ENCODE measurements at places on chromosomes 4 and X.

GRCh38 chr4:119329835-119330620 is 8.1 kb upstream of the FABP2 start:
- no peak for DNase-seq

GRCh38 chr4:154586296-154587033 is 4.1 kb downstream of the FGA start:
- DNase-seq: no peak

DNA sequence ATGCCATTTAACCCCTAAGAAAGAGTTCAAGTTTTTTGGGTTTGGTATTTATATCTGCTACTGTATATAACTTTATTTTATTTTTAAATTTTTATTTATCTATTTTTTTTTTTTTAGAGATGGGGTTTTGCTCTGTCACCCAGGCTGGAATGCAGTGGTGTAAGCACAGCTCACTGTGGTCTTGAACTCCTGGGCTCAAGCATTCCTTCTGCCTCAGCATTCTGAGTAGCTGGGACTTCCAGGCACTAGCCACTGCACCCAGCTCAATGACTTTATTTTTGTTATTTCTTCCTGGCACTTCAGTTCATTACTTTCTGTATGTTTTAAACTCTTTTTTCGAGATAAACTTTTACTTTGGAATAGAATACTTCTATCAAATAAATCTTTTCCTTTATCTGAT is 42.4 kb upstream of the PGAM4 start:
- no peak for DNase-seq

GRCh38 chr4:153258750-153259149 is 54.5 kb downstream of the TRIM2 start:
- DNase-seq: no peak

GRCh38 chr4:168654104-168654847 is 157.4 kb downstream of the PALLD start:
- DNase-seq: no peak

GRCh38 chr4:100362366-100362765 is 155.5 kb downstream of the EMCN start:
- no peak for DNase-seq

GRCh38 chr4:169611157-169611556 is 1.2 kb downstream of the NEK1 start:
- no peak for DNase-seq

DNA sequence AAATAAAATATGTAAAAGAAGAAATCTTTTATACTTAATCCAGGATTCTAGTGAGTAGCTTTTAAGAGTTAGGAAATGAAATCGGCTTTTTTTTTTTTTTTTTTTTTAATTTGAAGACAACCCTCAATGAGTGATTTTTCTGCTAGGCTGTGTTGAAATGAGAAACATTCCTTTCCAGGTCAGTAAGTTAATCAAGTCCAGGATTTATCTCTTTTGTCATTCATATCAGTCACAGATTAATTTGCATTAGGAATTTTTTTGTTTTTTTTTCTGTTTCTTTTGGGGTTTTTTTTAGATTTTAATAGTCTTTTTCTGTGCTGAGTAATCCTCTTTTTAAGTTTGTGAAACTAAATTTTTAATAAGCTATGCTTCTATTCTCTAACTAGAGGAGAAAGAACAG is 448.1 kb downstream of the ADGRL3 start:
- no peak for DNase-seq

DNA sequence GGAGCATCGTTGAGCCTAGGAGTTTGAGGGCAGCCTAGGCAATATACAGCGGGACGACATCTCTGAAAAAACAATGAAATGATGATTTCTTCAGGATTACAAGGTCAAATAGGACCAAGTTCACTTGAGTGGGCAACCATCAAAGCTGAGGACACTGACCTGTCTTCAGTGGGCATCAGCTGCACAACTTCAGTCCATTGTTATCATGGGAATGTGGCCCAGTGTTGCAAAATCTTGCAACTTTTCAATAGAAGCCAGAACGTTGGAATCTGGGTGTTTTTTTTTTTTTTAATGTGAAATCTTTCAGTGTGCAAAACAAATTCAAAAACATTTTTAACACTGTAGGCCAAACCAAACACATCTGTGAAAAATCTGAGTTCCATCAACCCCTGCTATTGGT is 155.4 kb upstream of the PLAC1 start:
- DNase-seq: no peak

- no peak for DNase-seq
These were observed 14.0 kb upstream of the GLOD5 start for GRCh38 chrX:48747415-48748016.

DNA sequence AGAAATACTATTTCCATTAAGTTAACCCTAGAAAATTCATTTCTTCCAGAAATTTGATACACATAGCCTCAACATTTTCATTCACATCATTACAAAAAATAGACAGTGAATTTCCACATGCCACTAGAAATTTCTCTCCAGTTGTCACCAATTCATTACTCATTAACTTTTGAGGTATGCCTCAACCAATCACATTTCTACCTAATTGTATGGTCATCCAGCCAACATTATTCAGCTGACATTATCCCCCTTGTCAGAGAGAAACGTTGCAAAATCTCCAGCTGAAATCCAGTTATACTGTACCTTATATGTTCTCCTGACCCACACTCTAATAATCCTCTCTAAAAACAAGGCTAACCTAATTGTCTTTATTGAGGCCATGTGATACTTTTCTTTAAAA is 24.8 kb downstream of the FRYL start:
- DNase-seq: no peak

DNA sequence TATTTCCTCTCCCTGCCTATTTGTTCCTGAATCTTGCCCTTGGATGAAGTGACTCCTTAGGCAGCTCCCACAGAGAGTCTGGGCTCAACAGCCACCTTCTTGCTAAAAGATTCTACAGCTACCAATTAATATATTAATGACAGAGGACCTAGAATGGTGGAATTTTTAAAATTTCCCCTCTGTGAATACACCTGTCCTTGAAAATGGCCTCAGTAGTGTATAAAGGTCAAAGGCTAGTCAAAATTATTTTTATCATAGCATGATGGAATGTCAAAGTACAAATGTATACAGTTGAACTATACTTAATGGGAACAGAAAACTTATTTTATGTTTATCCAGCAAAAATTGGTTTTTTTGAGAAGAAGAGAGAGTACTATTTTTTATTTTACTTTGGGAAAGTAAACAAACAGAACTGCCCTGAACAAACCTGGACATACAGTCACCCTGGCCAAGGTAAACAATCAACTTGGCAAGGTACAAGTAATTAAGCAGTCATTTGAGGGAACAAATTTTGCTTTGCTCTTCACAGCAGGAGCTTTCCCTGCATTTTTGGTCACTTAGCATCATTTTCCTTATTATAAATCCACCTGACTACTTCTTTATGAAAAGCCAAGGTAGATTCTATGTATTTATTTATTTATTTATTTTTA is 250.8 kb downstream of the INPP4B start:
- DNase-seq: no peak

DNA sequence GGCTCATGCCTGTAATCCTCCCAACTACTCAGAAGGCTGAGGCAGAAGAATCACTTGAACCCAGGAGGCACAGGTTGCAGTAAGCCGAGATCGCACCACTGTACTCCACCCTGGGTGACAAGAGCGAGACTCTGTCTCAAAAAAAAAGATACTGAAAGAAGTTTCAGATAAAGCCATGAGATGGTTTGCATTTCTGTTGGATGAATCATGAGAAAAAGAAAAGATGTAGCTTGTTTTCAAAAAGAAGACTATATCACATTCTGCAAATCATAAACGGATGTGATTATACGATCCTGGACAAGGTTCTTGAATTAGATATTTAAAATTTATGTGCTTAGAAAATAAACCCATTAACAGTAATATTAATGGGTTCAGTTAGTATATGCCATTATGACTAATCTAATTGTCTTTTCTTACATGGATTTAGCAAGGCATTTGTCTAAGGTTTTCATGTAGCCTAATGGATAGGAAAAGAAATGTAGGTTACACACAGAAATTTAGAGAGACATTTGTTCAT is 345.9 kb downstream of the SLC7A11 start:
- DNase-seq: no peak

DNA sequence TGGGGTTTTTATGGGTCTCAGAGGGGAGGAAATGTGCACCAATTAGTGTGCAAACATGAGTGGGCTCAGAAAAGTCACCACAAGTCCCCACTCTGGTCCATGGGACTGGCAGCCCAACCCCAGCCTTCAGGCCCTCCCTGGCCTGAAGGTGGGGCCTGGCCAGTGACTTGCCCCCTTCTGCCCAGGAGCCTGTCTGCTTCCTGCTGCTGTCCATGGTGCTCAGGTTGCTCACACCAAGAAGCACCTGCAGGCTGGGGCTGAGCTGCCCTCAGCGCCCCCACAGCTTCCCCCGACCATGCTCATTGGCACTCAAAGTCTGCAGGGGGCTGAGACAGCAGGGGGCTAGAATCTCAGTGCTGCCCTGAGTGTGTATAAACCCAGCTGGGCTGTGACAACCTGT is 30.6 kb upstream of the GC start:
- no peak for DNase-seq

DNA sequence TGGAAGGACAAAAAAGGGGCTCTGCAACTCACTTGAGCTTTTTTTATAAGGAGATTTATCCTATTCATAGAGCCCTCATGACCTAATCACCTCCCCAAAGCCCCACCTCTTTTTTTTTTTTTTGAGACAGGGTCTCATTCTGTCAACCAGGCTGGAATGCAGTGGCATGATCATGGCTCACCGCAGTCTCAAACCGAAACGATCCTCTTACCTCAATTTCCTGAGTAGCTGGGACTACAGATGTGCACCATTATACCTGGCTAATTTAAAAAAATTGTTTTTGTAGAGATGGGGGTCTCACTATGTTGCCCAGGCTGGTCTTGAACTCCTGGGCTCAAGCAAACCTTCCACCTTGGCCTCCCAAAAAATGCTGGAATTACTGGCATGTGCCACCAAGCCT is 61.6 kb upstream of the PDGFRA start:
- DNase-seq: no peak

- no peak for DNase-seq
These were observed 50.4 kb upstream of the PSAPL1 start for GRCh38 chr4:7485096-7485495.

- DNase-seq: no peak
These were observed 248.1 kb downstream of the EVC2 start for GRCh38 chr4:5460106-5460801.

DNA sequence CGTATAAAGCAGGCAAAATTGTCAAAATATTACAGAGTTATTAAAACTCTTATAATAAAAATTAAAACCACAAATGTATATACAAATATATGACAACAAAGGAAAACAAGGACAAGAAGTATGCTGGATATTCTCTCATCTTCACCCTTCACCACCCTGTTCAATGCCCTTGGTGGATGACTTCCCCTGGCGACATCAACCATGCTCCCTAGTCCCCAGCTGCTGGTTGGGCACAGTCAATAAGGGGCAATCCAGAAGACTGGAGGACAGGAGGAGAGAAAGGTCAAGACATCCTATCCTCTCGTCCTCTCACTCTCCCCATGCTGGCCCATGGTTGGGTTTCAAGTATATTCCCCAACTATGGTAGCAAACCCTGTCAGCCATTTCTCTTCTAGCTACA is 71.2 kb downstream of the CXCL13 start:
- DNase-seq: no peak

DNA sequence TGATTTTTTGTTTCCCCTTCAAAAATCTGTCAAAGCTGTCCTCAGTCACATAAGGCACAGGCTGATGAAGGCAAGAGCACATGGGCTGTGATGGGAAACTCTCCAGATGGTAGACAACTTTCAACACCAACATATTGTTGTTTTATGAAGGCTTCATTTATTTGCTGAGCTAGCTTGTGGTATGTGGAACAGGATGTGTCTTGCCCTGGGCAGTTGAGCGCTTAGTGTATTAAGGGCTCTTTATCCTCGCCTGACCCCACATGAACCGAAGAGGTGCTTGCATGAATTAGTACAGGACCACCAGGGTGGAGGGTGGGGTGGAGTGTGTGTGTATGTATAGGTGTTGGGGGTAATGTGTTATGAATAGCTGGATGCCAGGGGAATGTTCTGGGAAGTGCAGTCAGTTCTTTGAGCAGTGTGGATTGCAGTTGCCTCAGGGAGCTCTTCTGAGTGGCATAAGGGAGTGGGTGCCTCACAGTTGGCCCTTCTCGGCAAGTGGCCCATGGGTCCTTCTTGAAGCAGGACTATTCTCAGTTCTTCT is 103.1 kb downstream of the PHEX start:
- no peak for DNase-seq

- DNase-seq: peak; percentile 33
These were observed 17.9 kb upstream of the NSUN7 start for GRCh38 chr4:40731792-40732245.

DNA sequence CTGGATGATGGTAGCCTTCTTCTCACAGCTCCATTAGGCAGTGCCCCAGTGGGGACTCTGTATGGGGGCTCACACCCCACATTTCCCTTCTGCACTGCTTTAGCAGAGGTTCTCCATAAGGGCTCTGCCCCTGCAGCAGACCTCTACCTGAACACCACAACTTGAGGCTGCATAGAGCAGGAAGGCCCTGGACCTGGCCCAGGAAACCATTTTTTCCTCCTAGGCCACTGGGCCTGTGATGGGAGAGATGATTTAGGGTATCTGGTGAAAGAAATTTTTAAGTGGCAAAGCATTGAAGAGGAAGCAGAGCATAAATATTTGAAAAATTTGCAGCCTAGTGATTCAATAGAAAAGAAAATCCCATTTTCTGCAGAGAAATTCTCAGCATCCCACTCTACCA is 17.3 kb downstream of the F8A3 start:
- DNase-seq: no peak

DNA sequence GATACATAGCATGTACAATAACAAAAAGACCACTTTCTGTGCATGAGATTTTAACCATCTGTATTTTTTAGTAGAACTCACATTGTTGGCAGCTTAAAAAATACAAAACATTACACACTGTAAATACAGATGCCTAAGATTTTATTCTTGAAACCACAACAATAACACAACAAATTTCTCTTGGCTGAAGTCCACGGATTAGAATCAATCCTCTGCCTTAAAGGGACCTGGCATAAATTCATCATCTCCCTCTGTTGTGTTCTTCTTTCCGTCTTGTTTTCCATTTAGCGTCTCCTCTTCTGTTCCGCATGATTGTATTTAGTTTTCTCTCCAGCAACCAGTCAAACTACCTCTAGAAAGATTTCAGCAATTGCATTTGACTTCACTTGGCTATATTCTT is 231.0 kb downstream of the SPOCK3 start:
- no peak for DNase-seq

GRCh38 chr4:108937066-108937465 is 174.2 kb upstream of the ETNPPL start:
- DNase-seq: no peak

GRCh38 chrX:123455693-123456092 is 271.6 kb downstream of the GRIA3 start:
- no peak for DNase-seq
